ENCODE measurements at places on chromosomes 2 and 18.

- DNase-seq = no peak
Measured at GRCh38 chr2:57510704-57511103, 535.9 kb upstream of the VRK2 start.

- no peak for DNase-seq
Measured at GRCh38 chr2:39484620-39485495, 47.8 kb upstream of the MAP4K3 start.

- DNase-seq = no peak
Measured at GRCh38 chr2:82837588-82838304, 1621.3 kb downstream of the SUCLG1 start.

DNA sequence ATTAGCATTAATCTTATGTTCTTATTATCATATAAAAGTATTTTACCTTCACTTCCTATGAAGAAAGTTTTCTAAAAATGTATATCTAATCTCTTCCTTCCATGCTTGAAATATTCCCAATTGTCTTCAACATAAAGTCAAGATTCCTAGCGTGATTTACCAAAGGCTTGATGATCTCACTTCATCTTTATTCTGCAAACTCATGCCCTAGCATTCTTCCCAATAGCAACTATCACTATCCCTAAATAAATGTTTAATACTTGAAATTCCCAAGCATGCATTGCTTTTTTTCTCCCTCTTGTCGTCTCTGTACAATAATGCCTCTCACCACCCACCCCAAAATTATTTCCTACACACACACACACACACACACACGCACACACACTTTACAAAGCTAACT, 125.8 kb downstream of the VWC2L start:
- no peak for DNase-seq
